Muscle of leg (tissue), 16 donors: ENCODE measurements at places on chromosomes 12 and 14.

- peak; percentile 25 for DNase-seq
Observed at GRCh38 chr12:115135800-115136211, 451.8 kb upstream of the TBX3 start.

GRCh38 chr14:88231603-88232002, 91.5 kb downstream of the KCNK10 start:
- peak; percentile 30 for DNase-seq

- no peak for DNase-seq
Observed at GRCh38 chr14:22305607-22306006, 283.4 kb downstream of the DAD1 start.

DNA sequence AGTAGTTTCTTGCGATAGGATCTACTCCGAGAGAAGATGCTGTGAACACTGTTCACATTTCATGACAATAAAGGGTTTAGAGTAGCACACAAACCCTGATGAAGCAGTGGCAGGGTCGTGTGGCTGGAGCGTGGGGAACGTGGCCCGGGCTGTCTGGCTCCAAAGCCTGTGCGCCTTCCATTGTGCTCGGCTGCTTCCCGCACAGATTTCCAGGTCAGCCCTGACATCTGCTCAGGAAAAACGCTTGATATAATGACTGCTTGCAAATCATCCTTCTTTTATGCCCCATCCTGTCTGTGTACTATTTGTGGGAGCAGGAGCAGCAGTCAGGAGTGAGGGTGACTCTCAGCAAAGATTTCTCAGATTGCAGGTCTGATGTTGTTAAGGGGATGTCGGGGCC, 78.6 kb downstream of the EML1 start:
- no peak for DNase-seq

- DNase-seq = no peak
Observed at GRCh38 chr14:65847075-65847847, 434.7 kb downstream of the FUT8 start.

DNA sequence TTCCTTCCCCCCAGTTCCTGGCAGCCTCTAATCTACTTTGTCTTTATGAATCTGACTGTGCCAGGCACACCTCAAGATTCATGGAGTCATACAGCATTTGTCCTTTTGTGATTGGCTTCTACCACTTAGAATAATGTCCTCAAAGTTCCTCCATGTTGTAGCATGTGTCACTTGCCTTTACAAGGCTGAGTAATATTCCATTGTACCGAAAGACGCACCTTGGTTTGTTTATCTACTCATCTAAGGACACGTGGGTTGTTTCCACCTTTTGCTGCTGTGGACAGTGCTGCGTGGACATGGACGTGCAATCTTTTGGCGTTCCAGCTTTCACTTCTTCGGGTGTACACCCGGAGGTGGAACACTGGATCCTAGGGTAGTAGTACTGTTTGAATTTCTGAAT, 33.5 kb downstream of the ANAPC7 start:
- DNase-seq = no peak

- no peak for DNase-seq
Observed at GRCh38 chr14:52954346-52955214, 3.7 kb upstream of the FERMT2 start.

DNA sequence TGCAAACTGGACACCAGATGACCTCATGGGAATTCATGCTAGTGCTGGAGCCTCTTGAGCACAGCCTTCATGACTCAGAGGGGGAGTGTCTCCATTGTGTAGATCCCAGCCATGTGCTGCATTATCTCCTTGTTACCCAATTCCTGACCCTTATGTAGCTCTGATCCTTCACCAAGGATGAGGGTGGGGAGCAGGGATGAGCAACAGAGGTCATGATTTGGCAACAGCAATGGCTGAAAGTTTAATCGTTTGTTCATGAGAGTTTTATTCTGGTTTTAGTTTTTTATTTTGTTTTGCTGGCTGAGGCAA, 9.5 kb upstream of the BDKRB1 start:
- DNase-seq = no peak

DNA sequence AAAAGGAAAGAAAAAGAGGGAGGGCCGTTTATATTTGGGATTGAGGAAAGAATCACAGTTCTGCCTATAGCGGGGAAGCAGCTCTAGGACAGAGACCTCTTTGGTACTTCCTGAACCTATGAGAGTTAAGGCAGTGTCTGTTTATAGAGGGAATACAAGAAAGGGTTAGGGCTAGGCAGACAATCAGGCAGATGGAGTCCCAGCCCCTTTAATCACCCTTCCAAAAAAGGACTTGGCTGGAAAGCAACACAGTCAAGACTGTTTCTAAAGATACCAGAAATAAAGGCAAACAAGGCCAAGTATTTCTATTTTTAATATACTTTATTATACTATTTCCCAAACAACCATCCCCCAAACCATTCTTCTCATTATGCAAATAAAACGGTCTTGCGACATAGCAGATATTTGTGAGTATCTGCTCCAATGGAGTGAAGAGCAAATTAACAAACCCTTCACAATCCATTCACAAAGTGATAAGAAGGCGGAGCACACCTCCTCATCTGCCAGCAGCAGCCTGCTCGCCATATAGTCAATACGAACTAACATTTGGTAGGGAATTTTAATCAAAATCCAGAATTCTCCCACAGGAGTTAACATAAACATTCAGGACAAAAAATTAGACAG, 697 bp upstream of the GRIP1 start:
- peak; percentile 84 for DNase-seq

GRCh38 chr12:40819436-40820108, 127.3 kb downstream of the CNTN1 start:
- DNase-seq = peak; percentile 82

- peak; percentile 56 for DNase-seq
Observed at GRCh38 chr14:20493634-20494033, 11.7 kb upstream of the RNASE10 start.
